LoVo (cell line): ENCODE measurements at places on chromosomes 11 and 22.

DNA sequence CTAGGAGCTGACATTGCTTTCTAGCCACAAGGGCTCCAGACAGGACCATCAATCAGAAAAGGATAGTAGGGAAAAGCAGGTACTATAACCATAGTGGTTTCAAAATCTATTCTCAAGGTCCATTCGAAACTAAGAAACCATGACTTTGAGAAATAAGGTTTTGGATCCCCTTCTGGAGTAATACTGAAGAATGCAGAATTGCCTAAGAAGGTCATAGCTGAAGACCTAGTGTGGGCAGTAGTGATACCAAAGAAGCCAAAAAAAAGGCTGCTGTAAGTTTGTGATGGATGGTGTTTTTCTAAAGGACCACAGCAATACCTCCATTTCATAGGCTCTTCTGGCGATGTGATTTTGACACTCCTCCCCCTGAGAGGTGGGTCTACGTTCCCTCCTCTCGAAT is 163.1 kb downstream of the MAML2 start:
- no peak for DNase-seq

- no peak for DNase-seq
Observed at GRCh38 chr11:35011944-35012343, 95.5 kb downstream of the PDHX start.

- no peak for DNase-seq
Observed at GRCh38 chr22:45082795-45083194, 73.0 kb upstream of the PHF21B start.

GRCh38 chr11:108697872-108698473 is 33.1 kb downstream of the DDX10 start:
- DNase-seq: peak; percentile 28

GRCh38 chr22:29914165-29914564 is 31.2 kb downstream of the MTMR3 start:
- no peak for DNase-seq

DNA sequence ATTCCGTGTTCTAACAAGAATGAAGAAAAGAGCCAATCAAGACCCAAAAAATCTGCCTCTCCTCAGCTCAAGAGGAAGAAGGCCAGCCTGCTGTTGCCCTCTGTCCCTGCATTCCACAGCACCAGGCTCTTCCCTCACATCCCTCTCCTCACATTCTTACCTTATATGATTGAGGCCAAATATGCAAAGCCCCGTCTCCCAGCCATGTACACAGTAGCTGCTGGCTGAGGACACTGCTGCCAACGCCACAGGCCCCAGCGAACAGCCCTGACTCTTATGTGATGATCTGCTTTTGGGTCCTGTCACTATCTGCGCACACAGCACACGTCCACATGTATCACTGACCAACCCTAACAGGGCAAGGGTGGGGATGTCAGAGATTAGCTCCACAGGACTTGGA is 60.2 kb downstream of the MICAL3 start:
- DNase-seq: no peak

- DNase-seq: no peak
Observed at GRCh38 chr11:66766681-66767080, 37.7 kb upstream of the SPTBN2 start.

GRCh38 chr11:106520146-106520912 is 442.9 kb downstream of the AASDHPPT start:
- no peak for DNase-seq

- DNase-seq: no peak
Observed at GRCh38 chr11:62665599-62666258, 617 bp downstream of the CSKMT start.

- DNase-seq: no peak
Observed at GRCh38 chr11:32434356-32435151, 785 bp downstream of the WT1 start.

- no peak for DNase-seq
Observed at GRCh38 chr11:35583126-35583525, 35.1 kb upstream of the FJX1 start.

DNA sequence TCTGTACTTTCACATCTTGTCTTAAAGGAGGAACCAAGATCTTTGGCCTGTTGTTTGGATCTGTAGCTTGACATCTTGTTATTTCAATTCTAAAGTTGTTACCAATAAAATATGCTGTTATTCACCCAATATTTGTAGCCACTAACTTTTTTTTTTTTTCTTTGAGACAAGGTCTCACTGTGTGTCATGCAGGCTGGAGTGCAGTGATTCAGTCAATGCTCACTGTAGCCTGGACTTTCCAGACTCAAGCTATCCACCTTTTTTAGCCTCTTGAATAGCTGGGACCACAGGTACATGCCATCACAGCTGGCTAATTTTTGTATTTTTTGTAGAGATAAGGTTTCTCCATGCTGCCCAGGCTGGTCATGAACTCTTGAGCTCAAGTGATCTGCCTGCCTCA is 769.4 kb downstream of the DLG2 start:
- no peak for DNase-seq

DNA sequence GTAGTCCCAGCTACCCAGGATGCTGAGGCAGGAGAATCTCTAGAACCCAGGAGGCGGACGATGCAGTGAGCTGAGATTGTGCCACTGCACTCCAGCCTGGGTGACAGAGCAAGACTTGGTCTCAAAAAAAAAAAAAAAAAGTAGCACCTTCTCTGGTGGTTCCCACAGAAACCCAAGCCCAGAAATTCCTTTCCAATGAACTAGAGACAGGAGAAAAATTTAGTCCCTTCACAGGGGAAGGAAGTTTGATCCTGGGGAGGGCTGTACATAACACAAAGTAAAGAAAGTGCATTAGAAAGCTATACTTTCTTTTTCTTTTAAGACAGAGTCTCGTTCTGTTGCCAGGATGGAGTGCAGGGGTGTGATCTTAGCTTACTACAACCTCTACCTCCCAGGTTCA is 25.5 kb upstream of the APOA1 start:
- DNase-seq: no peak

DNA sequence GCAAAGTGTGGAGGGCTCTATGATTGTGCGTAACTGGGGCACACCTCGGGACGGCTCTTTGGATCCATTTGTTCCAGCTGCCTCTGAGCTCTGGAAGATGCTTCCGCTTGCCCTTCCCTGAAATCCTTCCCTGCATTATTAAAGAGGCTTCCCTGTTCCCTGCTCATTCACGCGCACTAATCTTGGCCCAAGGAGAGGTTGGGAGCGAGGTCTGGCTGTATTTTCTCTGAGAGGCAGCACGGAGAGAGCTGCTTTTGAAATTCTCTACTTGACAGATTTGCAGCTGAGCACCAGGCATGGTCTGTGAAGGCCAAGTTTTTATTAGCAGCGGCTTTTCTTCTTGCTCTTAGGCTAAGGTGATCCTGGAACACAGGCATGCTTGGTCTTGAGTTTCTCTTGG is 94.8 kb upstream of the NTM start:
- DNase-seq: no peak

DNA sequence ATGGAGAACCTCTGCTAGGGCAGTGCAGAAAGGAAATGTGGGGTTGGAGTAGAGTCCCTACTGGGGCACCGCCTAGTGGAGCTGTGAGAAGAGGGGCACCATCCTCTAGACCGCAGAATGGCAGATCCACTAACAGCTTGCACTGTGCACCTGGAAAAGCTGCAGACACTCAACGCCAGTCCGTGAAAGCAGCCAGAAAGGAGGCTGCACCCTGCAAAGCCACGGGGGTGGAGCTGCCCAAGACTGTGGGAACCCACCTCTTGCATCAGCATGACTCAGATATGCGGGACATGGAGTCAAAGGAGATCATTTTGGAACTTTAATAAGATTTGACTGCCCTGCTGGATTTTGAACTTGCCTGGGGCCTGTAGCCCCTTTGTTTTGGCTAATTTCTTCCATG is 8.7 kb downstream of the TSKU start:
- peak; percentile 27 for DNase-seq

DNA sequence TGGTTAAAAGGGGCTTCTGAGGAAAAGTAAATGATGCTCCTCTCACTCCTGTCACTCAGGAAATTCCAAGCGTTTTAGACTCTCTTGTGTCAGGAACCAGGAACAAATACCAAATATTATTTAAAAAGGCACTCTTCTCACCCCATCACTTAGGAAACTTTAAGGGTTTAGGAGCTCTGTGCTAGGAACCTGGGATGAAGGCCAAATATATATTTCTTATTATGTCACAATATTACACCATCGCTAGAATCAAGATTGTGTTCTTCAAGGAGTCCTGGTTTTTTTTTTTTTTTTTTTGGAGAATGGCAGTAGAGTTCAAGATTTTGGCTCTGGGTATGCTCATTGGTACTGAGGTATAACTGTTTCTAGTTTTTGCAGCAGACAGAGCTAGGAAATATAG is 79.0 kb upstream of the HEPHL1 start:
- DNase-seq: no peak

DNA sequence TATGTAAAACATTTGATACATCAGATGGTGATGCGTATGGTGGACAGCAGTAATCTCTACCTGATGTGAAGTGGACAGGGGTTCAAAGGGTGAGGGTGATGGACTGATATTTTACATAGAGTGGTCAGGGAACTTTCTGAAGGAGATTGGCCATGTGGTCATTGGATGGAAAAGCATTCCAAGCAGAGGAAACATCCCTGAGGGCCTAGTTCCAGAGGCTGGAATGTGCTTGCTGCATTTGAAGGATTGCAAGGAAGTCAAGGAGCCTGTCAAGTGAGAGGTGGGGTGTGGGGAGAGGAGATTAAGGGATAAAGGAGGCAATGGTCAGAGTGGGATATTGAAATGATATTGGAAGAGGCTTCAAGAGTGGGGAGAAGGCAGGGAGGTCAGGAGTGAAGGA is 151.9 kb upstream of the NTM start:
- DNase-seq: no peak

GRCh38 chr11:104625246-104625645 is 273.0 kb downstream of the CASP12 start:
- no peak for DNase-seq

DNA sequence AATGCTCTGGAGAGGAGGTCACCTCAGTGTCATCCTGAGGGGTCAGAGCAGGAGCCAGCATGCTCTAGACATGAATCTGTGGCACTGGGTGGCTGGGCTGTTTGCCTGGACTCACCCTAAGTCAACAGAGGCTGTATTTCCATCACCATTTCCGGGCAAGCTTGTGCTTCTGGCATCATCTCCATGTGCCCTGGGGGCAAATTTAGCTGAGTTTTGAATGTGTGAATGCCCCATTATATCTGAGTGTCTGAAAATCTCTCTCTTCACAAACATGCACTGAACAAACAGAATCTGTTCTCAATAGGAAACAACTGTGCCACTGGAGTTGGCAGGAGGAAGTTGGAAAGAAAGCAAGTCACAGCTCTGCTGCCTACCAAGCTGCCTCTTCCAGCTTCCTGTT is 356.2 kb downstream of the GRM5 start:
- DNase-seq: no peak

GRCh38 chr22:24982301-24983056 is 30.0 kb downstream of the KIAA1671 start:
- no peak for DNase-seq

- no peak for DNase-seq
Observed at GRCh38 chr11:116993599-116993998, 104.6 kb downstream of the SIK3 start.
